WERI-Rb-1 (cell line): ENCODE measurements at places on chromosomes 16 and 17.

DNA sequence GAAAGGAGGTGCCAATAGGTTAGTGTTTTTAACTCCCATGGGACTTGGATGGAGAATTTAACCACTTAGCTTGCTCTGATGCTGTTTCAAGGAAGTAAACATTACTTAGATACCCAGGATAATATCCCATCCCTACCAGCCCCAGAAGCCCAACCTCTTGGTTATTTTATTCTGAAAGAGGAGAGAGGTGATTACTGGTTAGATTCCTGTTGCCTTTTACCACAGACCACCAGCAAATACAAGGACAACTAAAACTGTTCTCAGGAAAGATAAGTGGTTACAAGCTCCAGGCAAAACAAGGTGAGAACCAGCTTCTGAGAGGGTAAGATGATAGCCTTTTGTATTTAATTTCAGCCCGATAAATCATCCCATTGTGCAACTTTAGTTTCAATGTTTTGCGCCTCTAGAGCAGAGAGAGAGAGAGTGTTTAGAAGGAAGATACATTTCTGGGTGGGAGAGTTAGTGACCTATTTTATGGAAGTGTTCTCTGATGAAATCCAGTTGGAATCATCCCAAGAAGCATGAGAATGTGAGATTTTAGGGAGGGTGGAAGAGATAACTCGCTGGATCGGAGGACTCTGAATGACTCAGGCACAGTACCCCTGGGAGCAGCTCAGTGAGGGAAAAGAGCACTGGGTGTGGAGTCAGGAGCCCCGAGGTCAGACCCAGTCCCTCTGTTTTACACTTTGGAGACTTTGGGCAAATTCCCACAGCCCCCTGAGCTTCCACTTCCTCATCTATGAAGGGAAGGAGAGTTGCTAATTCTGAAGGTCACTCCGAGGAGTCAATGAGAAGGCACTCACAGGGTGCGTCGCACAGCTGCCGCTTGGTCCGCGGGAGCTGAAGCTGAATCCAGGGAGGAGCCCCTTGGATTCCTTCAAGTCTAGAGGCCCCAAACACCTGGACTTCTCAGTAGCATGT, 12.1 kb downstream of the GLP2R start:
- no peak for DNase-seq

- DNase-seq = peak; percentile 72
These were observed 414 bp downstream of the DUSP14 start for GRCh38 chr17:37490022-37490587.

- DNase-seq = no peak
These were observed 54.8 kb downstream of the CHD9NB start for GRCh38 chr16:52997922-52998321.

GRCh38 chr16:29985271-29985811, 10.1 kb downstream of the HIRIP3 start:
- no peak for DNase-seq

DNA sequence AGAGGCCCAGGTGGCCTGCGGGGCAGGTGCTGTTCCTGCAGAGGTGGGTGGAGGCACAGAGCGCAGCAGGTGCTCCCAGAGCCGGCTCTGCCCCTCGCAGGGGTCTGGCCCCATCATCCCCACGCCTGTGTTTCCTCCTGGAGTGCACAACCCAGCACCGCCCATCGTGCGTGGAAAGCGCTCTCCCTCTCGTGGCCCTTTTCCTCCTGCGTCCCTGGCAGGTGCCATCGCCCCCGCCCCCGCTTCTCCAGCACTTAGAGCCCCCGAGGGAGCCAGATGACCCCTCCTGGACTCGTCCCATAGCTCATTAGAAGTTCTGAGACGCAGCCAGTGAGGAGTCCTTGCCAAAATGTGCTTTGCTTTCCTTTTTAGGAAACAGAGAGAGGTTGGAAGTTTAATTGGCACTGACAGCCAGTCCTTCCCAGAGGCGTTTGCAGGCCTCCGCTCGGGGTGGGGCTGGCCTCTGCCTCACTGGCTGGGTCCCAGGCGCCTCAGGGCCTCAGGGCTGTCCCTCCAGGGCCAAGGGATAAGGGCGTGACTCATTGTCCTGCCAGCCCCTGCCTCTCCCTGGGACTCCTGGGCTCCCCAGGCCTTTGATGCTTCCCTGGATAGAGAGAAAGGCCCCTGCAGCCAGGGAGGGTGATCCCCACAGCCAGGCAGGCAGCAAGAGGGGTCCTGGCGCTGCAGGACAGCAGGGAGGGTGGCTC, 32.2 kb upstream of the CHMP6 start:
- DNase-seq = no peak

DNA sequence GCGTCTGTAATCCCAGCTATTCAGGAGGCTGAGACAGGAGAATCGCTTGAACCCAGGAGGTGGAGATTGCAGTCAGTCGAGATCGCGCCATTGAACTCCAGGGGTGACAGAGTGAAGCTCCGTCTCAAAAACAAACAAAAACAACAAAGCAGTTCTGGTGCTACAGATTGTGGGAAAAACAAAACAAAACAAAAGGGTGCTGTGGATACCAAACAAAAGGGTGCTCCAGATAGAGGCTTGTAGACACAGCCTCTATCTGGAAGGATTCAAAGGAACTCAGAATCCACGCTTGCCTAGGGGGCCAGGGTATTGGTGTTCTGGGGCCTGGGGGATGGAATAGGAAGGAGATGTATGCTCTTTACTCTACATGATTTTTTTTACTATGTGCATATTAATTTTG, 2.5 kb downstream of the MYLK3 start:
- no peak for DNase-seq
